Kidney (tissue), 22 donors: ENCODE measurements at places on chromosomes 3 and 15. TPM values are rescaled to one million over a fixed set of nuclear protein-coding genes. Genes with fewer than 3 reads are reported as not detected.

DNA sequence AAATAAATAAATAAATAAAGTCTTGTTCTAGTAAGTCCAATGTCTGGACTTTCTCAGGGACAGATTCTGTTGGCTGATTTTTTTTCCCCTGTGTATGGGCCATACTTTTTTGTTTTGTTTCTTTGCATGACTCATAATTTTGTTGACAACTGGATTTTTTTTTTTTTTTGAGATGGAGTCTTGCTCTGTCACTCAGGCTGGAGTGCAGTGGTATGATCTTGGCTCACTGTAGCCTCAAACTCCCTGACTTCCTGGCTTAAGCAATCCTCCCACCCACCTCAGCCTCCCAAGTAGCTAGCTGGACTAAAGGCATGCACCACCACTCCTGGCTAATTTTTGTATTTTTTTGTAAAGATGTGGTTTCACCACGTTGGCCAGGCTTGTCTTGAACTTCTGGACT, 38.9 kb downstream of the TICRR start:
- no peak for DNase-seq

The MLH1 gene
- polyA plus RNA-seq = 22.9 TPM

DNA sequence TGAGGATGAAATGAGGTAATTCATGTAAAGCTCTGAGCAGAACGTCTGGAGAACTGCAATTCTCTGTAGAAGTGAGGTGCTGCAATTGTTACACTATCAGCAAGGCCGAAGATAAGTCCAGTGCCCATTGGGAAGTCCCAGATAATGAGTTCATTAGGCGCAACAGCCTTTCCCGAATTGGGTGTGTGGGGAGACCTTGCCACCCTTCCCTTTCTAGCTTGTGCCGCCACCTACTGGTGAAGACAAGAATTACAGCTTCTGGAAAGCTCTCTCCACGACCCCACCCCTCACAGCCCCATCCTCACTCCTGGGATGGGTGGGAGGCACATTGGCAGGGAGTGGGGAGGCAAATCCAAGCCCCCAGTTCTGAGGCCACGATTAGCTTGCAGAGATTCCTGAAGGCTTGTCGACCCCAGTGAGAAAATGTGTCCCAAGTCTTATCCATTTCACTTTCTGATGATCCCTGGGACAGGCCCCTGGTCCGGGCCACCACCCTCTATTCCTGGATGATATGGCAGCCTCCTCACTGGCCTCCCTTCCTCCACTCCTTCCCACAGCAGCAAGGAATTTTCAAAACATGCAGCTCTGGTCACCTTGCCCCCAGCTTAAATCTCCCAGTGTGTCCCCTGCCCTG, 36.4 kb downstream of the FAM3D start:
- no peak for DNase-seq

GRCh38 chr15:28977377-28978010, 91.7 kb downstream of the APBA2 start:
- no peak for DNase-seq

- no peak for DNase-seq
Measured at GRCh38 chr3:183255348-183255730, 2.3 kb downstream of the B3GNT5 start.

- no peak for DNase-seq
Measured at GRCh38 chr3:52848617-52849016, 13.8 kb upstream of the MUSTN1 start.

- no peak for DNase-seq
Measured at GRCh38 chr3:86230762-86231161, 760.2 kb downstream of the VGLL3 start.

The TRIM42 gene
- not detected for polyA plus RNA-seq

GRCh38 chr3:173933113-173933512, 535.6 kb downstream of the NLGN1 start:
- no peak for DNase-seq

DNA sequence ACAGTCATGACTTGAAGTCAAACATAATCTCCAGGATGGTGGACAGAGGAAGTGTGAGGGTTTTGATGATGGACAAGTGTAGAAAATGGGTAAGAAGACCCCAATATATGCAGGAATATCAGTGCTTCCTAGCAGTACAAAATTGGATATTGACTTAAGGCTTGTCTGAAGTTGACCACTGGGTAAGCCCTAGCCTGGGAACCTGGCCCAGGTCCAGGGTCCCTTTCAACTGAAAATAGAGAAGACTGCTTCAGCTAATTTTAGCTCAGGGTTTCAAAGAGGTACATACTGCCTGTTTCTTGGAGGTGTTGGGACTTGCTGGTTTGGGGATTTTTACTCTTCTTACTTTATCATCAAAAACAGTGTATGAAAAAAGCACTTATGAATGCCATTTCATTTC, 4.7 kb downstream of the NR1D2 start:
- no peak for DNase-seq

DNA sequence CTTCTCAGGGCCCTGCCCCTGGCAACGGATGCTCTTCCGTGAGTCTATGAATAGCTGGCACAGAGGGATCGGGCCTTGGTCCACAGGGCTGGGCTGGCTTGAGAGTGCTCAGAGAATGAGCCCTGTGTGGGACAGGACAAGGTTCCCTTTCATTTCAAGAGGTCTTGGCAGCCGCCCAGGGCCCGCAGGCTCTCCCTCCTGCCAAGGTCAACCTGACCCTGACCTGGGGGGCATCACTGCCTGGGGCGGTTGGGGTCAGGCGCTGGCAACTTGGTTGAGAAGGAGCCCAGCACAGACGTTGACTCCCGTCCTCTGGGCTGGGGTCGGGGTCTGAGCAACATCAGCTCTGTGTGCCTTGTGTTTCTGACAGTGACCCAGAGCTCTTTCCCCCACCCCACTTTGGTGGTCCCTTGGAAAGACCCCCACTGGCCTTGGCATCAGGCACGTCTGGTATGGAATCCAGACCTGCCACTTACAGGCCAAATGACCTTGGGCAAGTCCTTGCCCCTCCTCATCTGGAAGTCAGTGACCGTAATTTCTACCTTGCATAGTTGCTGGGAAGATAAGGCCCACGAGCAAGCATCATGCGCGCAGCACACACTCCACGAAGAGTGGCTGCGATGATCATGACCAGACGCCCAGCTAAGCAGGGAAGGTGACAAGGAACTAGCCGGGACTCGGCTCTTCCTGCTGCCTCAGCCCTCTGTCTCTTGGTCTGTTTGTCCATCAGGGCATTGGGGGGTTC, 36.4 kb downstream of the EPHB3 start:
- DNase-seq = no peak

DNA sequence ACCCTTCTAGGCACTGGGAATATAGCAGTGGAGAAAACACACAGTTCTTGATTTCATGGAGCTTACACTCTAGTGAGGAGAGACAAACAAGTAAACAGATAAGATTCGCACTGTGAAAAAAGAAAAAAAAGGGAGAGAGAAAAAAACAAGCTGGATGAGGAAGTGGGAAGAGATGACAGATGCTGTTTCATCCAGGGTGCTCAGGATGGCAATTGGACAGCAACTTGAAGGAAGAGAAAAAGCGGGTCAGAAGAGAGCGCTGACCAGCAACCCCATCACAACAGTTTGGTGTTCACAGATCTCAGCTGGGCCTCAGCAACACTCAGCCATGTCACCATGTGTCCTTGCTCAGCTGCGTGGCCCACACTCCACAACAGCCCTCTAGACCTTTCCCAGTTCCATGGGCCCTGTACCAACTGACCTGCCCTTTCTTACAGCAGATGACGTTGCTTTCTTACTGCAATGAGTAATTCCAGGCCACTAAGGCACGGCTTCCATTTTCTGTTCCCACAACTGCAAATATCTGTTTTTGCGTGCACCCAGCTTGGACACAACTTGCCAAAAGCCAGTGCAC, 230.8 kb downstream of the MEX3B start:
- DNase-seq = no peak

The AHSG gene
- 0.34 TPM for polyA plus RNA-seq

- no peak for DNase-seq
Measured at GRCh38 chr3:16332904-16333426, 68.0 kb downstream of the OXNAD1 start.

DNA sequence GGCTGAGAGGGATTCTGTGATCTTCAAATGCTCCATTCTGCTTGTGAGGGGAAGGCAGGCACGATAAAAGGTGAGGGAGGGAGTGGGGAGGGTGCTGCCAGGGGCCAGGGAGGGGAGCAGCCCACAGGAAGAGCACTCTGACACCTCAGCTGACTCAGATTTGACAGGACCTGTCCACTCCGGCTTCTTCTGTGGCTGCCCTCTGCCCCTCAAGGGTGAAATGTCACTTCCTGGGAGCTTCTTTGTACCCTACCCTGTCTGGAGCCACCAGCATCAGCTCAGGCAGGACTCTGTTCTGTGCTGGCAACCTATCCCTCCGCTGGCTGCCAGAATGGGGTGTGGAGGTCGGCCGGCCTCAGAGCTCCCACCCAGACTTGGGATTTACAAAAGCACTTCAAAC, 114.0 kb upstream of the HACD2 start:
- no peak for DNase-seq

The CHRFAM7A gene
- polyA plus RNA-seq = 0.54 TPM

- DNase-seq = peak; percentile 87
Measured at GRCh38 chr3:171028025-171028778, 1.7 kb upstream of the SLC2A2 start.

- DNase-seq = peak; percentile 83
Measured at GRCh38 chr3:51671734-51672475, 853 bp downstream of the TEX264 start.

DNA sequence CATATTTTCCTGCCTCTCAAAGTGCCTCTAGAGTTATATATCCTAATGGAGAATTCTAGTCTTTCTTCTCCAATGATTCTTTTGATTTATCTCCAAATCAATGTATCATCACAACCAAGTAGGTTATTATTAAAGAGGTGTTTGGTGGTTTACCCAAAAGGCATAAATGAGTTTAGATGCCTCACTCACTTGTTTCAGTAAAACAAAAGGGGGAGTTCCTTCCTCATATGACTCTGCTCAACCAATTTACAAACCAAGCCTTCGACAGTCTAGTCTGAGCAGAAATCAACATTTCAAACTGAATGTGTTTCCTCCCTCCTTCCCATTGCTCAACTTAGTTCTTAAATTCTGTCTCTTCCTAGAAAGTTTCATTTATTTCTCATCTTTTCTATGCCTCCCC, 116.5 kb downstream of the TNIK start:
- no peak for DNase-seq

The LPP gene
- 6.7 TPM for polyA plus RNA-seq

The XCR1 gene
- polyA plus RNA-seq = not detected

- no peak for DNase-seq
Measured at GRCh38 chr15:39934397-39935071, 619 bp downstream of the EIF2AK4 start.

DNA sequence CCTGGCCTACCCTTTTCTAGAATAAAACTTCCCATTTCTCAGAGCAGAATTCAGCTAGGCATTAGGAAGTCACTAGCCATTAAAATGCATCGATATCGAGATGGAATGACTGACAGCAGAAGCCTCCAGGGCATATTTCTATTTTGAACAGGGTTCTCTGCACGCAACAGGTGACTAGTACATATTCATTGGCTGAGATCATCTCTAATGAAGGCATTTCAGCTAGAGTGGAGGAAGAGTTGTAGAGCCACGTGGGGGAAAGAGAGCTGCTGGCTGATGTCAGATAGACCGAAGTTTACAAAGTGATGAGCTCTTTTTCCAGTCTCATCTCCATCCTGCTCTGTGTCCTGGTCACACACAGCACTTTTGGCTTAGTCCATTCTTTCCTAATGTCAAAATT, 7.5 kb downstream of the TMEM40 start:
- no peak for DNase-seq

- DNase-seq = peak; percentile 90
Measured at GRCh38 chr15:73346735-73347312, 21.9 kb downstream of the HCN4 start.

- no peak for DNase-seq
Measured at GRCh38 chr3:88703501-88704059, 403.8 kb upstream of the EPHA3 start.

- DNase-seq = no peak
Measured at GRCh38 chr15:101455291-101456025, 34.0 kb downstream of the PCSK6 start.

DNA sequence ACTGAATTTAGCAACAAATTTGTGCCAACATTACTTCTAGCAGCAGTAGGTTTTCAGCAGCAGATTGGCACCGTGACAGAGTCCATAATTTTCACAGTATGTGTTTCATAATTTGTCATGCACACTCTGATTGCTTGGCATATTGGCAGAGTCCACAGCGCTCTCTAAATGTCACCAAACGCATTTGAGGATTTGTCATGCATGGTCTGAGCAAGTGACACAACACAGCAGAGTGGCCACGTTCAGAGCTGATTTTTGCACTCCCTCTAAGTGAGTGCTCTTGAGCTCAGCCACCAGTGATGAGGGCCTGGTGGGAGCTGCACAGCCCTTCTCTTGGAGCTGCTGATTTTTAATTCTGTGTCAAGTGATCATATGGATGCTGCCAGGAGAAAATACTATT, 1270.8 kb downstream of the ROBO1 start:
- DNase-seq = no peak

GRCh38 chr3:101861212-101861788, 12.0 kb downstream of the NFKBIZ start:
- DNase-seq = no peak

GRCh38 chr15:69820819-69821218, 276.9 kb downstream of the TLE3 start:
- DNase-seq = peak; percentile 87

GRCh38 chr15:51814606-51815005, 14.8 kb upstream of the TMOD3 start:
- no peak for DNase-seq

GRCh38 chr3:30658328-30659052, 52.1 kb downstream of the TGFBR2 start:
- peak; percentile 51 for DNase-seq

- no peak for DNase-seq
Measured at GRCh38 chr3:151630938-151631441, 102.7 kb upstream of the AADACL2 start.
